ENCODE measurements at places on chromosomes 6 and 20.

- no peak for DNase-seq
Measured at GRCh38 chr6:4036581-4036980, 42.4 kb downstream of the FAM217A start.

GRCh38 chr6:101824551-101825345 lies 431.2 kb downstream of the GRIK2 start:
- no peak for DNase-seq

- DNase-seq: no peak
Measured at GRCh38 chr6:110221738-110222137, 41.5 kb downstream of the CDC40 start.

DNA sequence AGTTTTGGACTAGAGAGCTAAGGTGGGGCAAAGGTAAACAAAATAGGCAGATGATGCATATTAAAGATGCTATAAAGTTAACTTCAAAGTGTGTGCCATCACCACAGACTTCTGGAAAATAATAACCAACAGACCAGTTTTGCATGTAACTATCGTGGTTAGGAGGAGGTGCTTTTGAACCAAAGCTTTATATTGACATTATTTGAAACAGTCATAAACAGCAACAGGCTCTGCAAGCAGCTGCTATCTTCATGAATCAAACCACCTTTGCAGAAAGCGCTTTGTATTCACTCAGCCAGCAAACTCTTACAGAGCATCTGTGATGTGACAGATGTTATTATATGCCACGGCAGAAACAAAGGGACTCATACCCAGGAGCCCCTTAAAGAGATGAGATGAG lies 81.9 kb downstream of the CRYBG1 start:
- no peak for DNase-seq

- peak; percentile 56 for DNase-seq
Measured at GRCh38 chr6:158002951-158003853, 21.5 kb downstream of the SYNJ2 start.

GRCh38 chr20:33664085-33664761 lies 2.1 kb downstream of the C20orf144 start:
- no peak for DNase-seq

DNA sequence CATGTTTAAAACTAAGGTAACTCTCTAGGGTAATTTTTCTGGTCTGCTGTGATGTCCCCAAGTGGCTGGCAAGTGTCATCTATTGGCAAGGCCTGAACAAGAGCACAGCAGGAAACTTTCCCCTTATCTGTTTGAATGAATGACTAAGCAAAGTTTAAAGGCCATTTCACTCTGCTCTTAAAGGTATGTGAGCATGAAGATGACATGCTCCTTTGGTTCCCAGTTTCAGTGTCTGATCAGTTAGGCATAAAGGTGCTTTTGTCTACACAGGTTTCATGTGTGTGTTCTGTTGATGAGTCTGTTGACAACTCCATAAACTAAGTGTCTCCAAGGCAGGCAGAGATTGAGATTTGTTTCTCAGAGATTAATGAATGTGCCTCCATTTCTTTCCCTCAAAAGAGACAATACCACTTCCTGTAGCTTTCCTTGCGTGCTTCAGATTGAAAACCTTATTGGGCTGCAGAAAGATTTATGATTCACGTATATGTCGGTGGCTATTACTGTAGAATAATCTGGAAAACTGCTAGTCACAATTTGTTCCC lies 83.9 kb downstream of the MAP3K7 start:
- DNase-seq: peak; percentile 81

DNA sequence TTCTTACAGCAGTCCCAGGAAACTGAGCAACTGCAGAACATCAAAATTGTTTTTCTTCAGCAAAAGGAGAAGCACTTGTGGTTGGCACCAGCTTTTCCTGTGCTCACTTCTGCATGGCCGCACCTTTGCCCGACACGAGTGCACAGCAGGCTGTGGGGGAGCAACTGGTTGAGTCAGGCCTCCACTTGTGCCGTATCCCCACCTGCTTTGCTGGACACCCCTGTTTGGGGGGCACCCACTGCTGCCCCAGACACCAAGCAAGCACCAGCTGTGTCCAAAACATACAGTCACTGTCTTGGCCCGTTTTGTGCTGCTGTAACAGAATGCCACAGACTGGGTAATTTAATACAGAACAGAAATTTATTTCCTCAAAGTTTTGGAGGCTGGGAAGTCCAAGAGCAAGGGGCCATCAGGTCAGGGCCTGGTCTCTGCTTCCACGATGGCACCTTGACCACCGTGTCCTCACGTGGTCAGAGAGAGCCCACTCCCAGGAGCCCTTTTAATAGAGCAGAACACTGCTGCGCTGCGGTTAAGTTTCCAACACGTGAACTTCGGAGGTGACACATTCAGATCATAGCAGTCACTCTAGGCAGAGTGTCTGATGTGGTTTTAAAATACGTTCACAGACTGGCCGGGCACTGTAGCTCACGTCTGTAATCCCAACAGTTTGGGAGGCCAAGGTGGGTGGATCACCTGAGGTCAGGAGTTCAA lies 8.7 kb upstream of the GMEB2 start:
- DNase-seq: peak; percentile 72

- DNase-seq: peak; percentile 20
Measured at GRCh38 chr6:136051140-136051775, 198.9 kb downstream of the MTFR2 start.

DNA sequence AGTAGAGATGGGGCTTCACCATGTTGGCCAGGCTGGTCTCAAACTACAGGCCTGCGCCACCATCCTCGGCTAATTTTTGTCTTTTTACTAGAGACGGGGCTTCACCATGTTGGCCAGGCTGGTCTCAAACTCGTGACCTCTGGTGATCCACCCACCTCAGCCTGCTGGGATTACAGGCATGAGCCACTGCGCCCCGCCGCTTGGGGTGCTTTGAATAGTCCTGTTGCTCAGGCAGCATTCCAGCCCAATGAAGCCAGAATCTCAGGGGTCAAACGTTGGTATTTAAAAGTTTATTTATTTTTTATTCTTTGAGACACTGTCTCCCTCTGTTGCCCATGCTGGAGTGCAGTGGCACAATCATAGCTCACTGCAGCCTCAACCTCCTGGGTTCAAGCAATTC lies 11.3 kb downstream of the MOCS3 start:
- DNase-seq: no peak

- DNase-seq: no peak
Measured at GRCh38 chr6:116300566-116300965, 20.8 kb upstream of the TSPYL1 start.

DNA sequence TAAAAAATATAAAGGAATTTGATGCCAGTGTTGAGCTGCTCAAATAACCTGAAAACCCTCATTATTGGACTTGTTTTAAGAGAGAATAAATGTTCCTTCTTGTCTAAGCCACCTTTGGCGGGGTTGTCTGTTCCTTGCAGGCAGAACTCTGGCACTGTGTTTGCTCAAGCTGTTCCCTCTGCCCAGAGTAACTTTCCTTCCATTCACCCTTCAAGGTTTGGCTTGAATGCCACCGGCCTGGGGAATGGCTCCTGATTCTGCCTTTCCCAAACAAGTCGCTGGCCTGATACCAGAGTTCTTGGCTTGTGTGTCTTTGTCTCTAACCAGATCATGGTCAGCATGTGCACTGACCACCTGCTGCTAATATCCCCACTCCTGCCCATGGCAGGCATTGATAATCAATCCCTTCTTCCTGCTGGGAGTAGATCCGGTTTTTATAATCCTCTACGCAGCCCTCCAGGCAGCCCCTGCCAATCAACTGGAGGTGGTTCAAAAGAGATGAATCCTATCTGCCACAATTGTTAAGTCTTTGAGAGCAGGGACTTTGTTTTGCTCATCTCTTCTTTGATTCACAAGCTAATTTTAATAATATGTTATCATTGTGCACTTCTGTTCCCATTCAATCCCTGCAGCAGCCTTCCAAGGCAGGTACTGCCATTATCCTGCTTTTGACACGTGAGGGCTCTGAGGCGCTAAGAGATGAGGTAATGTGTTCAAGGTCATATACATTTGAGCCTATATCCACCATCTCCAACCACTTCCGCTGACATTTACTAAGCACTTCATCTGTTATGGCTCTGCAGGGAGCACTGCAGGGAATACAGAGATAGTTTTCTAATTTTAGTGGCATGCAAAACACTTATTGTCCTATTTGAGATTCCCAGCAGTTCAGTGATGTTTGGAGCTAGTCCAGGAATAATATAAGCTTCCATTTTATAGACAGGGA lies 3.1 kb upstream of the CCM2L start:
- no peak for DNase-seq

DNA sequence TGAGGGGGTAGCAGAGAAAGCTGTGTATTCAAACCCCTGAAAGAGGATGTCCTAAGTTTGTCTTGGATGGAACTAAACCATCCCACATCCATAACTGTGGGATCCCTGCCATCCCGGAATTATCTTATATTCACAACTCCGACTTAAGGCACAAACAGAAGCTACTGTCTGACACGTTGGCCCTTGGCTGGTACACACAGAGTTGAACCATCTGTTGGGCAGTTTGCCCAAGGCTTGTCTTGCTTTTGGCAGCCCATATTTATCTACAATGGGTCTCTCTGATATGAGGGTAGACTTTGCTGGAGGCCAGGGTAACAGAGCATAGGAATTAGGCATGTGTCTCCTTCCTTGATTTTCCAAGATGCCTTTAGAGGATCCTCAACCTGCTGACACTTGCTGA lies 116.6 kb upstream of the PROKR2 start:
- DNase-seq: no peak

- no peak for DNase-seq
Measured at GRCh38 chr6:39273406-39273821, 40.8 kb downstream of the KCNK17 start.

- no peak for DNase-seq
Measured at GRCh38 chr20:64253000-64253383, 2.6 kb upstream of the PCMTD2 start.

GRCh38 chr6:15268137-15268908 lies 22.5 kb downstream of the JARID2 start:
- peak; percentile 42 for DNase-seq

Data from hematopoietic multipotent progenitor cell treated with erythropoietin and hydrocortisone succinate and interleukin-3 and kit ligand, for 4 days (in vitro differentiated cells).